ENCODE measurements at places on chromosomes 4 and X. TPM values are rescaled to one million over a fixed set of nuclear protein-coding genes. Genes with fewer than 3 reads are reported as not detected.
A peak's percentile ranks its signal among the peaks of the same experiment; 100 is the strongest.

The ELF4 gene
- total RNA-seq: 2.8 TPM

- no peak for DNase-seq
Measured at GRCh38 chr4:163172647-163173046, 6.0 kb upstream of the NAF1 start.

DNA sequence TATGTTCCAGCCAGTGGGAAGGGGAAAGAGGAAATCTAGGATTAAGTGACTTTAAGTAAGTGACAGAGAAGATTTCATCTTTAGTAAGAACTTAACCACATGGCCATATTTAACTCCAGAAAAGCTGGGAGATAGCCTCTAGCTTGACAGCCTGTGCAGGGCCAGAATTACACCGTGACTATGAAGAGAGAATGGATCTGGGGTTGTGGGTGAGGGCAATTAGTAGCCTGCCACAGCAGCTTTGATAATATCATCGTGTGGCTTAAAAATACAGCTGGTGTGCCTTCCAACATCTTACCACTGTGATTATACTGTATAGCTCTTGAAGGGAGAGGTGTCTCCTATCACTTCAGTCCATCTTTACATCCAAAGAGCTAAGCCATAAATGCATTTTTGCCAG, 57.6 kb upstream of the TBC1D9 start:
- DNase-seq: no peak

- DNase-seq: peak; percentile 22
Measured at GRCh38 chrX:72652082-72652481, 62.0 kb downstream of the PHKA1 start.

Data from Right ventricle myocardium inferior (tissue), 1 donor.